Endothelial cell (in vitro differentiated cells): ENCODE measurements at places on chromosomes 1 and 21.

GRCh38 chr1:219278288-219278687 lies 104.6 kb downstream of the LYPLAL1 start:
- no peak overlapping the region for H3K4me3 ChIP-seq
- no peak for DNase-seq
- no peaks in the 10 kb centered on the region for H3K4me1 ChIP-seq
- no peaks in the 10 kb centered on the region for H3K36me3 ChIP-seq
- no peak overlapping the region for H3K27ac ChIP-seq

DNA sequence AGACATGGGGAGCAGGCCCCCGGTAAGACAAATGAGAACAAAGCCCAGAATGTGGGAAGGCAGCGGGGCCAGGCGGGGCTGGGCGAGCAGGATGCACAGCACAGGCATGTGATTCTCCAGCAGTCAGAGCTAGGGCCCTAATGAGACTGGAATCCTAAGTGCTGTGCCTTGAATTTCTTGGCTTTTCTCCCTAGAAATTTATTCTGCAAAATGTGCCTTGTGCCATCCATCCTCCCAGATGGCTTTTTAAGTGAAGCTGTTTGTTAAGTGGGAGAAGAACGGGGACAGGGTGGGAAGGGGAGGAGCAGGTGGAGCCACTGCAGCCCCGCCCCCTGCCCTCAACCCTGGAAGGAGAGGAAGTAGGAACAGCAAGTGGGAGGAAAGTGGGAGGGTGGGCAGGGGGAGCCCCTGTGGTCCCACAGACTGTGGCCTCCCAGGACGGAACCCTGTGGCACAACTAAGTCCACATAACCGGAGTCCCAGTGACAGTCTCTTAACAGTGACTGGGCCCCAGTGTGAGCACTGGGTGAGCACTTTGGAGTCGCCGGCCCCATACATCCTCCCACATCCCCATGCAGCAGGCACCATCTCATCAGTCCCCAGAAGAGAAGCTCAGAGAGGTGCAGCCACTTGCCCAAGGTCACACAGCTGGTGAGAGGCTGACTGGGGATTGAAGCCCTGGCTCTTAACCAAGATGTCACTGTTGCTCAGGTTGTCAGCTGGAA lies 216.9 kb downstream of the MATN1 start:
- no peak overlapping the region for H3K27ac ChIP-seq
- H3K36me3 ChIP-seq, result no peaks in the 10 kb centered on the region
- H3K4me3 ChIP-seq, result no peak overlapping the region
- H3K4me1 ChIP-seq, result no peaks in the 10 kb centered on the region

DNA sequence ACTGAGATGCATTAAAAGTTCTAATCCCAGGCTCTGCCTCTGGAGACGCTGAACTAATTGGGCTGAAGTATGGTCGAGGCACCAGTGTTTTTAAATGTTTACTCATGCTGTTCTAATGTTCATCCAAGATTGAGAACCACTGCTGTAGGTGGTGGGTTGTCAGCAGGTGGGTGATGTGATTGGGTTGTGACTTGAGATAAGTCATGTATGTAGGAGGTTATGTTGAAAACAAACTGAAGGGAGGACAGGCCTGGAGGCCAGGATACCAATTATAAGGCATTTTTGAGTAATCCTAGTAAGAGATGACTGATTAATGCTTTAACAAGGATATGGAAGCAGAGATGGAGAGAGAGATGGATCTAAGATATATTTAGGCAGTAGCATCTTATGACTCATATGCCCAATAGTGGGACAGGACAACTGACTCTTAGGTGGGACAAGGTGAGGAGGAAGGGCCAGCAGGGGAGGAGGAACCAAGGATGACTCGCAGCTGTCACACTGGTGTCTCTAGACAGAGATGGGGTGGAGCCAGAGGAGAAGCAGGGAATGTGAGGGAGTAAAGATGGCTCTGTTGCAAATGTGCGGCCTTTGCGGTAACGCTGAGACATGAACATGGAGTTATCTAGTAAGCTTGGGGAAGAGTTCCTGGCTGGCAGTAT lies 29.3 kb downstream of the RAB4A start:
- DNase-seq, result no peak
- H3K4me1 ChIP-seq, result no peaks in the 10 kb centered on the region
- H3K36me3 ChIP-seq, result peaks cover 17% of the 10 kb centered on the region
- no peak overlapping the region for H3K4me3 ChIP-seq

GRCh38 chr1:160193091-160193819 lies 2.9 kb downstream of the CASQ1 start:
- H3K27ac ChIP-seq, result no peak overlapping the region
- H3K4me1 ChIP-seq, result peaks cover 2% of the 10 kb centered on the region
- peaks cover 5% of the 10 kb centered on the region for H3K27me3 ChIP-seq
- peak; percentile 94 for DNase-seq
- no peak overlapping the region for H3K4me3 ChIP-seq

DNA sequence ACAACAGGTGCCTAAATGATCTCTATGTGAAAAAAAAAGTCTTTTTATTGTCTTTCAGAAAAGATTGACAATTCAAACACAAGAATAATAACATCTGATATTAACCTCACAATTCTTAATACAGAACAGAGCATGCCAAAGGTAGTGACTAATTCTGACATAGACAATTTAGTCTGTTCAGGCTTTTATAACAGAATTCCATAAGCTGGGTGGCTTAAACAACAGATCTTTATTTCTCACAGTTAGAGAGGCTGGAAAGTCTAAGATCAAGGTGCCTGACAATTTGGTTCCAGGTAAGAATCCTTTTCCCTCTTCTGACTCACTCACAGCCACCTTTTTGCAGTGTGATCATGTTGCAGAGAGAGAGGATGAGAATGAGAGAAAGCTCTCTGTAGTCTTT lies 27.0 kb downstream of the DPYD start:
- H3K4me1 ChIP-seq, result no peaks in the 10 kb centered on the region
- no peaks in the 10 kb centered on the region for H3K27me3 ChIP-seq
- H3K4me3 ChIP-seq, result no peak overlapping the region
- no peak overlapping the region for H3K27ac ChIP-seq

GRCh38 chr1:67605209-67605780 lies 79.7 kb upstream of the GADD45A start:
- H3K36me3 ChIP-seq, result no peaks in the 10 kb centered on the region
- peaks cover 1% of the 10 kb centered on the region for H3K27me3 ChIP-seq
- H3K4me3 ChIP-seq, result no peak overlapping the region
- H3K27ac ChIP-seq, result no peak overlapping the region
- no peak for DNase-seq

- peaks cover 8% of the 10 kb centered on the region for H3K27me3 ChIP-seq
- H3K4me1 ChIP-seq, result peaks cover 40% of the 10 kb centered on the region
- peaks cover 4% of the 10 kb centered on the region for H3K36me3 ChIP-seq
- no peak for DNase-seq
Observed at GRCh38 chr1:22057861-22058260, 5.4 kb downstream of the CDC42 start.

DNA sequence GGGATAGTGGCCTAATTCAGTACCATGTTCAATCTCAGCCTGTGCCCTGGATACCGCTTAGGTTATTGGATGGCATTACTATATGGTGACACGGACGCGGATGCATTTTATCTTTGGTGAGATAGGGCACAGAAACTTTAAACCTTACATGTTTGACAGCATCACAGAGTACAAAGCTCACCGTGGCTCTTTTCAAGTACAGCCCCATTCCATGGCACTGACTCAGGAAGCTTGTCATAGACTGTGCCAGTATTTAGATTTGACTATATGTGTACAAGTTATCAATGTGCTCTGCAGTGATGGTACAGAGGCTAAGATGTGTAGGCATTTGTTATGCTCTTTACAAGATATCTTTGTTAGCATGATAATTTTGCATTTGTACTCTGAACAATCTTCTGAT lies 169.0 kb downstream of the RYR2 start:
- peaks cover 8% of the 10 kb centered on the region for H3K4me1 ChIP-seq
- H3K36me3 ChIP-seq, result no peaks in the 10 kb centered on the region
- no peak for DNase-seq
